ENCODE measurements at places on chromosomes 3 and 15.

DNA sequence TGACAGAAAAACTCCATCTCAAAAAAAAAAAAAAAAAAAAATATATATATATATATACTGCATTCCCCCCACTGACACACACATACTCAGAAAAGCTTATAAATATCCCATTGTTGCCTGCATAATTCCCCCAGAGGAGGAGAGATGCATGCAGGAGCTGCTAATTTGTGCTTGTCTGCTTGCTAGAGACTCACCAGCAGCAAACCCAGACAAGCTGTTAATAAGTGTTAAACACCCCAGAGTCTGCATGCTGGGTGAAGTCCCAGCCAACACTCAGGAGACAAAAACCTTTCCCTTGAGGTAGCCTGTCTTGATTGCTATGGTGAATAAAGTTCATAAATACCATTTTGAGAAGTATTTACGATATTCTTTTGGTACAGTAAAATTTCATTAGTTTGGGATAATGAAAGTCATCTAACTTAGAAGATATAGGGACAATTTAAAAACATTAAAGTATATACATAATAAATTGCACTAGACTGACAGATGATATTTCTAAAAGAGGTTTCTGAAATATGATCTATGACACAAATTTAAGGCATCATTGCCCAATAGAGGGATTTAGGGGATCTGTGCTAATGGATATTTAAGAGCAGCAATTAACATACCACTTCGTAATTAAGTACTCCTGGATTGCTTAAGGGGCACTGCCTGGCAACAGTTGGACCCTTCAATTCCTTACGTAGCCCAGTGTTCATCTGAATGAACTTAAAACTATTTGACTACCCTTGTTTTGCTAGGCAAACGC, 400.0 kb upstream of the C2CD4B start:
- no peak for DNase-seq

- DNase-seq = no peak
Observed at GRCh38 chr3:49641921-49642707, 32.0 kb upstream of the APEH start.

DNA sequence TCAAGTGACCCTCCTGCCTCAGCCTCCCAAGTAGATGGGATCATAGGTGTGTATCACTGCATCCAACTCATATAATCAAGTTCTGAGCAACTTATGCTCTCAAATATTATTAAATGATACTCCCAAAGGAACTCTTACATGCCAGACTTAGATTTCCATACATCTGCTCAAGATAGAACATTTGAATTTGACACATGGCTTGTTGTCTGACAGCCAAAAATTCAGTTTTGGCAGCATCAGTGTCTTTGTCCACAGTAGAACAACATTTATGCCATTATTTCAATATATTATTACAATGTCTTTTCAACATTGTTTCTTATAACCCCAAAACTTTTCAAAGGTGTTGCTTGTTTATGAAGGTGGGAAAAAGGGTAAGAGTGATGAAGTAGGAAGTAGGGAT, 116.2 kb downstream of the SUCNR1 start:
- DNase-seq = no peak

DNA sequence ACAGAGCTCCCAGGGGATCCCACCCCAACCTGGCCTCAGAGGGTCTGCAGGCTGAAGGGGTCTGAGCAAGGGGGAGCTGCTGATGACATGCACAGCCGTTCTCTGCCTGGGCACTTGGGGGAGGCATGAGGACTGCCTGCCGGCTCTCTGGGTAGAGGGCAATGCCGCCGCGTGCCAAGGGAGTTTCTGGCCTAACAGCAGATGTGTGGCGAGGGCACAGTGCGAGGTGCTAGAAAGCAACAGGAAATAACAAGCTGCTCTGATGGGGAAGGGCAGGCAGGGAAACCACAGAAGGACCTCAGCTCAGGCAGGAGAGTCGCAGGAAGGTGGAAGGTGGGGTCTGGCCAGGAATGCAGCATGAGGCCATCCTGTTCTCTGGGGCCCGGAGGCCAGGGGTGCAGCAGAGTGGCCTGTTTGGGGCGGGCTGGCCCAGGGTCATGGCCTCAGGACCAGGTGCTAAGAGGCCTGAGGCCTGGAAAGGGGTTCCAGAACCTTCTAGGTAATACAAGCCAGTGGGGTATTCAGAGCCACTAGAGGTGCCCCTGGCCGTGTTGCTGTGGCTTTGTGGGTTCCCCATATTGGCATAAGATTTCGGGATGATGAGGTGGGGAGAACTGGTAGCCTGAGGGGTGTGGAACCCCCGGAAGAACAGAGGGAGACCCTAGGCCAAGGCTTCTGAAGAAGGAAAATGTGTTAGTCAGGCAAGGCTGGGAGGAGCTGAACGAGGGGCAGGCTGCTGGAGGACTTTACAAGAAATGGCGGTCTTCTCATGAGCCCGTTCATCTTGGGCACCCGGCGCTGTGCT, 41.2 kb downstream of the RGMA start:
- no peak for DNase-seq

- peak; percentile 66 for DNase-seq
Observed at GRCh38 chr15:64596701-64597476, 136.5 kb downstream of the ZNF609 start.

DNA sequence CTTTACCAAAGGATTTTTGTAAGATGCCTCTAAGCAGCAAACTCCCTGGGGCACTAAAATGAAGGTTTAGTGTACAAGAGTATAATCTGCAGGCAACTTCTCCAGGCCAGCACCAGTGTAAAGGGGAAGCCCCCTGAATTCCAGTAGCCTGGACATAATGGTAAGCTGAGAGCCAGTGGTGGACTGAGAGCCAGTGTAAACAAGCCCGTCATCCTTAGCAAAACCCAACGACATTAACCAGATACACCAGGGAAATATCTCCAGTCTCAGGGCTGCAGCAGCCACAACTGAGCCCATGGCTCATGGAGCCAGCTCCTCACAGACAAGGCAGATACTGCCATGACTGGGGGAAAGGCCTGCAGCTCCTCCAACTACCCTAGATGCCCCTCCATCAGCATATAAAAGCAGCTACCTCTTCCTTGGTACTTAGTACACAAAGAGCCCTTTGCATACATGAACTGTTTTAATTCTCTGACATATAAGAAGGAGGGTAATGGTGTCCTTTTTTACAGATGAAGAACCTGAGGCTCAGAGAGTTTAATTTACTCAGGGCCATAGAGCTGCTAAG, 21.7 kb downstream of the PARP16 start:
- DNase-seq = no peak

DNA sequence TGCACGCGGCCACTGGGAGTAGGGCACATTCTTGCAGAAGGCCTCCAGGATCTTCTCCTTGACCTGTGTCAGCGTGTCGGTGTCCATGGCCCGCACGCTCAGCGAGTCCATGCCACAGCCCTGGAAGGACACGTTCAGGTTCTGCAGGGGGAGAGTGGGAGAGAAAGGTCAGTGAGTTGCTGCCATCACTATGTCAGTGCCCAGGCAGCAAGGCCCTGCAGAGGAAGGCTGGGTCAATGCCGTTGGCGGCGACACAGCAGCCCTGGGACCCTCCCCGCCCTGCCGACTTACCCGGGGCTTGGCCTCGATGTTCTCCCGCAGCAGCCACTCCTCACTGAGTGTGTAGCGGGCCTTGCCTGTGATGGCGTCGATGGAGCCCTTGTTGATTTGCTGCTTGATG, 19.8 kb downstream of the H1-8 start:
- no peak for DNase-seq

DNA sequence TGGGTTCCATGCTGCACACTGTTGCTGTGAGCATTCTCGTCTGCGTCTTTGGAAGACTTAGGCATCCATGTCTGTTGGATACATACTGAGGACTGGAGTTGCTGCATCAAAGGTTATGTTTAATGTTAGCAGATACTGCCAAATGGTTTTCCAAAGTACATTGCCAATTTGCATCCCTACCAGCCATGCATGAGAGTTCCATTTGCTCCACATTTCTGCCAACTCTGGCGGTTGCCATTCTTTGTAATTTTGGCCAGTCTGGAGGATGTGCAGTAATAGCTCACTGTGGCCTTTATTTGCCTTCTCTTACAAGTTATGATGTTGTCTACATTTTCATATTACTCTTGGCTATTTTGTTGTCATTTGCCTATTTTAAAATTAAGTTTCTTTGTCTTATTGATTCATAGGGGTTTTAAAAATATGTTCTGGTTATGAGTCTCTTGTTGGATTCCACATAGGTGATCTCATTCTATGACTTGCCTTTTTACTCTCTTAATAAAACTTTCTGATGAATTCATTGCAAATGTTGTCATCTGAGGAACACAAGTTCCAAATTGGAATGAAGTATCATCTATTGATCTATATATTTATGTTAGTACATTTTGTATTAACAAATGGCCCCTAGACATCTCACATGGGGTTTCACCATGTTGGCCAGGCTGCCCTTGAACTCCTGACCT, 42.1 kb downstream of the FBLN2 start:
- no peak for DNase-seq

- no peak for DNase-seq
Observed at GRCh38 chr3:132135628-132136333, 101.0 kb upstream of the CPNE4 start.

DNA sequence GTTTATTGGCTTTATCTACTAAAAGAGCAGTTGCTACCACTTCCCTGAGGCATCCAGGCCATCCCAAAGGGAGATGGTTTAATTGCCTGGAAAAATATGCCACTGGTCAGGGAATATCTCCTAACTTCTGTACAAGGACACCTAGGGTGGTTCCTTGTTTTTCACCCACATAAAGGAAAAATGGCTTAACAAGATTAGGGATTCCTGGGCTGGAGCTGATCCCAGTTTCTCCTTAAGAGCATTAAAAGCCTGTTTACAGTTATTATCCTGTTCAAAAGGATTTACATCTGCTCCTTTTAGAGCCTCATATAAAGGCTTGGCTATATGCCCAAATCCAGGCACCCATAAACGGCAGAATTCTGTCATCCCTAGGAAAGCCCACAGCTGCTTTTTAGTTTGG, 70.2 kb upstream of the WNT7A start:
- no peak for DNase-seq

- DNase-seq = peak; percentile 55
Observed at GRCh38 chr15:67762610-67763368, 62.5 kb upstream of the SKOR1 start.

GRCh38 chr3:171092467-171092911, 66.0 kb upstream of the SLC2A2 start:
- DNase-seq = no peak

Data from kidney (tissue), 22 donors.